ENCODE measurements at places on chromosomes 1 and 21. TPM values are rescaled to one million over a fixed set of nuclear protein-coding genes. Genes with fewer than 3 reads are reported as not detected.

The NLRP3 gene
- 0.56 TPM for total RNA-seq

- no peak for DNase-seq
These were observed 134.9 kb downstream of the CLEC20A start for GRCh38 chr1:178361847-178362246.

DNA sequence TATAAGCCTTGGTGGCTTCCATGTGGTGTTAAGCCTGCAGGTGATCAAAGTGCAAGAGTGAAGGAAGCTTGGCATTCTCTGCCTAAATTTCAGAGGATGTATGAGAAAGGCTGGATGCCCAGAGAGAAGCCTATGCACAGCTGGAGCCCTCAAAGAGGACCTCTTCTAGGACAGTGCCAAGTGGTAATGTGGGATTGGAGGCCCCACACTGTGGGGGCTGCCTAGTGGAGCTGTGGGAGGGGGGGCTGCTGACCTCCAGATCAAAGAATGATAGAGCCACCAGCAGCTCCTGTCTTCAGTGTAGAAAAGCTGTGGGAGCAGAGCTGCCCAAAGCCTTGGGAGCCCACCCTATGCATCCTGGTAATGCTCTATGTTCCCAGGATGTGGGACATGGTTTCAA lies 1512.7 kb upstream of the TPTE start:
- no peak for DNase-seq

DNA sequence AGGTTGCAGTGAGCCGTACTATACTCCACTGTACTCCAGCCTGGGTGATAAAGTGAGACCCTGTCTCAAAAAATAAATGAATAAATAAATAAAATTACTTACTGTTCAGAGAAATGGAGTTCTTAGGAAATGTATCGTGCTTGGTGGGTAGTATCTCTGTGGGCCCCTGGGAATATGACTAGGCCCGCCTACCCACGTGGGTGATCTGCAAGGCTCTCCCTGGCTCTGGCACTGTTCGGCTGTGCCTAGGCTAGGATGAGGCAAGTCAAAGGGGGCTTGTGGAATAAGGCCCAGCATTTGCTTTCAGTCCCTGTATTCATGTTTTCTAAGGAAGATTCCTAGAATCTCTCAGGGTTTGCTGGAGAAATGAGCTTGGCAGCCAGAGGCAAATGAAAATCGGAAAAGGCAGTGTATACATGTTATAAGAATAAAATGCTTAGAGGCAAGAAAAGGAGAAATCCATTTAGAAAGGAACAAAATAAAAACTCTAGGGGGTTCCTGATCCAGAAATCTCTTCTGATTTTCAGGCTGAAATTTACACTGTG lies 4.5 kb upstream of the CSRP1 start:
- no peak for DNase-seq

DNA sequence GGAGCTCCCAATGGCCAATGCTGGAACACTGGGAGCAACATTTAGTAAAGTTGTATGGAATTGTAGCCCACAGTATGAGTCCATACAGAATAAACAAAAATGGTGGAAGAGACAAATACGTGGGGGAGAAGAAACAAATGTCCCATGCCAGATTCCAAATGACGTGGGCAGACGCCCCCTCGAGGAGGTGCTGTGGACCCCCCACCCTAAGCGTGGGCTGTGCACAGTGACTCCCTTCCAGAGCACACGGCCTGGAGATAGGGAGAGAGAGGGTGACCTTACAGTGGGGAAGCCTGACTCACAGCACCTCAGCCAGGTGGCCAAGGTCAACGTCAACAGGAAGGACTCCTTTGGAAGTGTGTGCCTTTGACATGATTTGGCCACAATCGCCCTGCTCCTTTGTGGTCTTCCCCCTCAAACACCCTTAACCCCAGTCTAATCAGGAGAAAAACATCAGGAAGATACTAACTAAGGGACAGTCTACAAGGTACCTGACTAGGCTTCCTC lies 13.7 kb upstream of the PDE9A start:
- DNase-seq: no peak
